Karpas-422 (cell line): ENCODE measurements at places on chromosomes 4 and X. TPM values are rescaled to one million over a fixed set of nuclear protein-coding genes. Genes with fewer than 3 reads are reported as not detected.
A peak's percentile ranks its signal among the peaks of the same experiment; 100 is the strongest.

- H3K4me3 ChIP-seq, result no peak overlapping the region
- H3K27ac ChIP-seq, result no peak overlapping the region
- no peaks in the 10 kb centered on the region for H3K36me3 ChIP-seq
- no peaks in the 10 kb centered on the region for H3K27me3 ChIP-seq
These were observed 107.6 kb downstream of the DCTD start for GRCh38 chr4:182809417-182810102.

DNA sequence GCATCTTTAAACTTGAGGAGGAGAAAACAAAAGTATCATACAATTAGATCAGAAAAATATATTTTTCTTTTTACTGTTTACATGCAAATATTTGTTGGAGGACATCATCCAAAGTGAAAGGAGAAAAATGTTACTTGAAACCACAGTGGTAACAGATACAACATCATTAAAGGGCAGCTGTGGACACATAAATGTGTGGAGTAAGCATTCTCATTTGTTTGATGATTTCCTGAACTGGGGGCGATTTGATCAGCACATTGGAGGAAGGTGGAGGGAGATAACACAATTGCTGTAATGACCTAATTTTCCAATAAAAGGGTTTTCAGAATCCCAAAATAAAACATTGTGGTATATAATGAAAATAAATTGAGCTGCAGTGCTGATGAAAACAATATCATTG is 314.5 kb upstream of the HS3ST1 start:
- no peaks in the 10 kb centered on the region for H3K36me3 ChIP-seq
- H3K4me3 ChIP-seq, result no peak overlapping the region
- no peak for DNase-seq
- H3K27me3 ChIP-seq, result no peaks in the 10 kb centered on the region
- no peaks in the 10 kb centered on the region for H3K4me1 ChIP-seq

- no peak overlapping the region for H3K4me3 ChIP-seq
- H3K36me3 ChIP-seq, result no peaks in the 10 kb centered on the region
- DNase-seq, result no peak
- H3K4me1 ChIP-seq, result no peaks in the 10 kb centered on the region
- H3K27ac ChIP-seq, result no peak overlapping the region
These were observed 81.1 kb downstream of the DLG3 start for GRCh38 chrX:70525733-70526132.

DNA sequence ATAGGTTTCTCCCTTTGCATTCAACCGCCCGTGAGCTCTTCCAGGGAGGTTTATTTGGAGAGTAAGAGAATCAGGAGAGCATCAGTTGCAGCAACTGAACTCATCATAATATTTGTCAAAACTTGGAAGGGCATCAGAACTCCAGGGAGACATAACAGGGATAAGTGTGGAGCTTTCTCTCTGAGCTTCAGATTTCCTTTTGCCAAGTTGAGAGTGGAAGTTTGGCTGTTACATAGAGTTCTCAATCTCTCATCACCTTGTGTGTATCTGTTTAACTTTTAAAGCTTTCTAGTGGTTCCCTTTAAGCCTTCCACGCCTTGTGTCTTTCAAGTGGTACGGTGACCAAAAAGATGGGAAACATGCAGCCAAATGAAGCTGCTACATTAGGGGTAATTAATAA is 18.8 kb downstream of the BMP3 start:
- DNase-seq, result no peak
- no peak overlapping the region for H3K4me3 ChIP-seq
- no peaks in the 10 kb centered on the region for H3K27me3 ChIP-seq
- H3K4me1 ChIP-seq, result no peaks in the 10 kb centered on the region

DNA sequence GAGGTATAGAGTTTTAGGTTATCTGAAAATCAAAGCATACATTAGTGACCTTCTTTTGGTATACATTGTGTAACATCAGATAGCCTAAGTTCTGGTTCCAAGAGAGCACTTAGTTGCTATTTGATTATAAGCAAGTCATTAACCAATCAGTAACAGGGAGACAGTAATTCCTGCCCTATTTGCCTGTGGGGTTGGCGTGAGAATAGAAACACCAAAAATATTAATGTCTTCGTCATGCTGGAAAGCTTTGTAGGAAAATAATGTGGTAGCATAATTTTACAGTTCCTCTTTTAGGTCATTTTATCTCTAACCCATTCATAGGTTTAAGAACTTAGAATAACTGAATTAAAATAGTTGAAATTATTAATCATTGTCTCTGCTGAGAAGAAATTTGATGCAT is 37.8 kb downstream of the NPNT start:
- H3K27me3 ChIP-seq, result no peaks in the 10 kb centered on the region
- H3K36me3 ChIP-seq, result no peaks in the 10 kb centered on the region
- H3K4me1 ChIP-seq, result peaks cover 28% of the 10 kb centered on the region
- H3K4me3 ChIP-seq, result peak overlapping the region; percentile 41

GRCh38 chrX:39144956-39145355 is 343.7 kb downstream of the MID1IP1 start:
- H3K27me3 ChIP-seq, result no peaks in the 10 kb centered on the region
- no peaks in the 10 kb centered on the region for H3K36me3 ChIP-seq
- H3K4me1 ChIP-seq, result peaks cover 7% of the 10 kb centered on the region
- no peak for DNase-seq

Gene DMD
- not detected in 2 replicates for total RNA-seq

Gene RXFP1
- total RNA-seq, result not detected in 2 replicates

Gene ZNF630
- 3.7 and 3.9 TPM in 2 replicates for total RNA-seq

- H3K27me3 ChIP-seq, result no peaks in the 10 kb centered on the region
- no peak overlapping the region for H3K4me3 ChIP-seq
- no peaks in the 10 kb centered on the region for H3K36me3 ChIP-seq
- DNase-seq, result no peak
- no peak overlapping the region for H3K27ac ChIP-seq
These were observed 73.1 kb downstream of the FAT1 start for GRCh38 chr4:186650401-186651180.

- no peak overlapping the region for H3K4me3 ChIP-seq
- no peaks in the 10 kb centered on the region for H3K27me3 ChIP-seq
- 0 out of 2 replicates have a peak, but pooled peaks cover 3% of the 10 kb centered on the region for H3K36me3 ChIP-seq
- H3K27ac ChIP-seq, result no peak overlapping the region
- DNase-seq, result peak; percentile 77
- peaks cover 27% of the 10 kb centered on the region for H3K4me1 ChIP-seq
These were observed 4.4 kb upstream of the FBXW7 start for GRCh38 chr4:152540293-152540674.

GRCh38 chr4:108034565-108034964 is 44.9 kb downstream of the HADH start:
- H3K4me3 ChIP-seq, result no peak overlapping the region
- H3K27ac ChIP-seq, result no peak overlapping the region
- no peaks in the 10 kb centered on the region for H3K4me1 ChIP-seq
- no peak for DNase-seq

- peaks cover 67% of the 10 kb centered on the region for H3K4me1 ChIP-seq
- no peak overlapping the region for H3K4me3 ChIP-seq
- no peaks in the 10 kb centered on the region for H3K27me3 ChIP-seq
- H3K36me3 ChIP-seq, result no peaks in the 10 kb centered on the region
- no peak overlapping the region for H3K27ac ChIP-seq
- no peak for DNase-seq
These were observed 40.3 kb downstream of the MAML3 start for GRCh38 chr4:140113653-140114052.

Gene CXCL9
- total RNA-seq, result not detected in 2 replicates

- no peaks in the 10 kb centered on the region for H3K4me1 ChIP-seq
- no peaks in the 10 kb centered on the region for H3K36me3 ChIP-seq
- H3K27me3 ChIP-seq, result no peaks in the 10 kb centered on the region
- H3K4me3 ChIP-seq, result no peak overlapping the region
These were observed 9.6 kb downstream of the OTOP1 start for GRCh38 chr4:4217113-4217512.

GRCh38 chrX:15908603-15909290 is 54.1 kb upstream of the AP1S2 start:
- H3K27ac ChIP-seq, result no peak overlapping the region
- no peaks in the 10 kb centered on the region for H3K36me3 ChIP-seq
- H3K27me3 ChIP-seq, result no peaks in the 10 kb centered on the region

- H3K4me1 ChIP-seq, result no peaks in the 10 kb centered on the region
- H3K27me3 ChIP-seq, result no peaks in the 10 kb centered on the region
- no peaks in the 10 kb centered on the region for H3K36me3 ChIP-seq
These were observed 631 bp downstream of the TMEM47 start for GRCh38 chrX:34656467-34656841.

DNA sequence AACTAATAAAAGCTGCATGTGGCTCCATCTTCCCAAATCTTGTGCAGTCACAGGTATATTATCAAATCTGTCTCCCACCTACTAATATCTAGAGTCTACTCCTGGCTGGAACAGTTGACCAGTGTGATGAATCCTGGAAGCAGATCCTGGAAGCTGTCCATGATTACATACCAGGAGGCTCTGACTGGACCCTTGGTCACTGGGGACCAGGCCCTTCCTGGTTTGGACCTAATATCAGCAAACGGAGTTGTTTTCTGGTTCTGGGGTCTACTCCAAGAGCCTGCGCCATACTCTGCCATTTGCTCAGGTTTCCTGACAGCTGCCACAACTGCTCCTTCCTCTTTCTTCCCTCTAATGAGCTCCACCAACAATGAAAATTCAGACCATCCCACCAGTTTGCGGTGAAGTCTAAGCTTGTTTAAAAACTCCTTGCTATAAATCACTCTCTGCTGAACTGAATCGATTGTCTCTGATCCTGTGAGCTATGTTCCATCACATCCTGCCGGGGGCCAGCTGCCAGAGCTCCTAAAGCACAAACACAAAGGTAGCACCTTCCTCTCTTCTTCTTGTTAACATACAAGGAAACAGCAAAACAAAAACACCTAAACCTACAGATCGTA is 114.2 kb downstream of the PALLD start:
- H3K27me3 ChIP-seq, result no peaks in the 10 kb centered on the region
- no peak for DNase-seq
- H3K4me3 ChIP-seq, result no peak overlapping the region
- no peaks in the 10 kb centered on the region for H3K36me3 ChIP-seq
- H3K4me1 ChIP-seq, result no peaks in the 10 kb centered on the region

Gene FDCSP
- not detected in 2 replicates for total RNA-seq

- H3K4me3 ChIP-seq, result no peak overlapping the region
- no peaks in the 10 kb centered on the region for H3K27me3 ChIP-seq
- no peak overlapping the region for H3K27ac ChIP-seq
- no peaks in the 10 kb centered on the region for H3K36me3 ChIP-seq
- no peaks in the 10 kb centered on the region for H3K4me1 ChIP-seq
These were observed 63.8 kb downstream of the DLG3 start for GRCh38 chrX:70508296-70508911.

GRCh38 chrX:125398959-125399440 is 79.3 kb downstream of the TEX13C start:
- no peak overlapping the region for H3K27ac ChIP-seq
- no peaks in the 10 kb centered on the region for H3K27me3 ChIP-seq
- no peaks in the 10 kb centered on the region for H3K4me1 ChIP-seq
- DNase-seq, result no peak

- no peak overlapping the region for H3K4me3 ChIP-seq
- H3K36me3 ChIP-seq, result no peaks in the 10 kb centered on the region
- H3K27me3 ChIP-seq, result no peaks in the 10 kb centered on the region
- DNase-seq, result no peak
- no peaks in the 10 kb centered on the region for H3K4me1 ChIP-seq
These were observed 102.8 kb upstream of the MXRA5 start for GRCh38 chrX:3449287-3449686.

GRCh38 chr4:32340591-32340990 is 1620.4 kb downstream of the PCDH7 start:
- H3K27ac ChIP-seq, result no peak overlapping the region
- no peaks in the 10 kb centered on the region for H3K36me3 ChIP-seq
- no peaks in the 10 kb centered on the region for H3K4me1 ChIP-seq
- DNase-seq, result no peak
- no peak overlapping the region for H3K4me3 ChIP-seq

GRCh38 chrX:45740291-45740690 is 539.6 kb upstream of the DIPK2B start:
- H3K4me3 ChIP-seq, result no peak overlapping the region
- no peak overlapping the region for H3K27ac ChIP-seq
- no peak for DNase-seq
- no peaks in the 10 kb centered on the region for H3K4me1 ChIP-seq

DNA sequence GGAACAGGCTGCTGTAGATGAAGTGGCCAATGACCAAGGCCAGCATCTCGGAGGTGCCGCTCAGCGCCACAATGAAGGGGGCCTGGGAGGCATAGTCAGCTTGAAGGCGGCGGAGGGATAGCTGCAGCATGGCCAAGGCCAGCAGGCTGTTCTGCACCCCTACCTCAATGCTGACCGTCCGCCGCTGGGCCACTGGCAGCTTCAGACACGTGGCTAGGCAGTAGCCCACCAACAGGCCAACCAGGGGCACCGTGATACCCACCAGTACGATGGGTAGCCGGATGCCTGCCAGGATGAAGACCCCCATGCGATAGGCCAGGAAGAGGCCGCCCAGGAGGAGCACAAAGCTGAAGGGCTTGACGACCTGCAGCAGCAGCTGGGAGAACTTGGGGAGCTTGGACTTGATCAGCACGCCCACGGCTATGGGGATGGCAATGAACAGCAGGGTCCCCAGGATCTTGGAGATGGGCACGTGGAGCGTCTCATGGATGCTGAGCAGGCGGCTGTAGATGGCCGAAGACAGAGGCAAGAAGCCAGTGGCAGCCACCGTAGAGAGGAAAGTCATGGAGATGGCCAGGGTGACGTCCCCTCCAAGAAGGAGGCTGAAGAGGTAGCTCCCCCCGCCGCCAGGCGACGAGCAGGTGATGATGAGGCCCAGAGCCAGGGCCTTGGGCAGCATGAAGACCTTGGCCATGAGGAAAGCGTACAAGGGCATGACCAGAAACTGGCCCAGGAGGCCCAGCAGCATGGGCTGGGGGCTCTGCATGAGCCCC is 1.3 kb upstream of the UBL4A start:
- no peak for DNase-seq
- peak overlapping the region; percentile 35; the same call in 1 of the 2 replicates for H3K27ac ChIP-seq
- no peaks in the 10 kb centered on the region for H3K27me3 ChIP-seq
- H3K36me3 ChIP-seq, result peaks cover 4% of the 10 kb centered on the region; the same call in 1 of the 2 replicates

Gene CSAG2
- total RNA-seq, result not detected in 2 replicates

DNA sequence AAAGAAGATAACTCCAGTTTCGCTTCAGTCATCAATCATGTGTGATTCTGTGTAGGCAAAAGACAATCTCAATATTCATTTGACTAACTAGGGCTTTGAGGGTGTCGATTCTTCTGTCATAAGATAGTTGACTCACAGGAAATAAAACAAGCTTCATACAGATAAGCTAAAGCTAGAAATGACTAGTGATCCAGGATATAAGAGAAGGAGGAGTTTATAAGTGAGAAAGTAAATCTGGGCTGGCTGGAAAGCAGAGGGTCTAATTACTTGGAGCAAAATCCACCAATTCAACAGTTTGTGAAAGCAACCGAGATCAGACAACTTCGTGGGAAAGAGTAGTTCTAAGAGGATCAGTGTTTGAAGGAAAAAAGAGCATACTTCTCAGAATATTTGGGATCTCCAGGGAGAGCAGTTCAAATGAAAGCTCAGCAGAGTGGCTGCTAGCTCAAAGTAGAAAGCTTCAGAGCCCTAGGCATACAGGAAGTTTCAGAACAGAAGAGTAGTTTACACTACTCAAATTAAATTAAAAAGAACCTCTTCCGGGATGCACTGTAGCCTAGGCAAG is 429.3 kb downstream of the INPP4B start:
- no peak overlapping the region for H3K27ac ChIP-seq
- no peaks in the 10 kb centered on the region for H3K4me1 ChIP-seq
- DNase-seq, result no peak
- H3K27me3 ChIP-seq, result no peaks in the 10 kb centered on the region

- DNase-seq, result no peak
- no peaks in the 10 kb centered on the region for H3K27me3 ChIP-seq
- no peak overlapping the region for H3K27ac ChIP-seq
- no peak overlapping the region for H3K4me3 ChIP-seq
- H3K36me3 ChIP-seq, result no peaks in the 10 kb centered on the region
These were observed 22.3 kb upstream of the CLOCK start for GRCh38 chr4:55568905-55569504.

Gene PLP1
- total RNA-seq, result 1.2 TPM in 1 of 2 replicates, not detected in the other
